Stimulated activated CD8-positive, alpha-beta memory T cell treated with anti-CD3 and anti-CD28 coated beads, Interleukin-4, amount 100 ng/mL, for 48 hours (primary cell): ENCODE measurements at places on chromosomes 4 and X.

GRCh38 chr4:185734214-185734613 lies 77.8 kb downstream of the SORBS2 start:
- DNase-seq, result no peak

DNA sequence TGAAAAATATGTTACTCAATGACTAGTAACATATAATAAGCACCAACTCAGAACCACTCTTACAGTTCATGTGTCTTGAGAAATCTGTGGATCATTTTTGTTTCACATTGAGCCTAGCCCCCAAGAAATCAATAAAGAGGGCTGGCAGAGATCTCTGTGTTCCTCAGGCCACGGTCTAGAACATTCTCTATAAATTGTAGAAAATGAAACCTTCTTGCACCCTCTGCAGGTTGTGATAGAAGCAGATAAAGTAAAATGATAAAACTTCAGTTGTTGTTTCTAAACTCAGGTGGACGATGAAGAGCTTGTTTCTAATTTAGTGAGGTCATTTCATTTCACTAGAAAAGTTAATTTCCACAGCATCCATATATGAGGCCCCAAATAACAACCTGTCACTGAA lies 182.7 kb downstream of the KIT start:
- no peak for DNase-seq

DNA sequence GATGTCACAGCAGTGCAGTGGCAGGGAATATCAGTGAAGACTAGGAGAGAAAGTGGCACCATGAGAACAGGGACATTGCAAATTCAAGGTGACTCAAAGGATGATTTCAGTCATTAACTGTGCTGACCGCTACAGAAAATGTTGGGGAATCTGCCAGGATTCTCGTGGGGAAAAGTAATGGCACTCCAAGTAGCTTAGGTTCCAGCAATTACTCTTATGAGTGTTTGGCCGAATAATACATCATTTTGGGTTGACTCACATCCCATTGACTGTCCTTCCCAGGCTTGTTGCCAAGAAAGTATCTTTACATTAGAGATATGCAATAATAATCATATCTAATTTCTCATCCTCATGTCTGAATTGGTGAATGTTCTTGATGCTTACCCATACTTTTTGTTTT lies 1411.1 kb upstream of the PCDH7 start:
- DNase-seq, result no peak

DNA sequence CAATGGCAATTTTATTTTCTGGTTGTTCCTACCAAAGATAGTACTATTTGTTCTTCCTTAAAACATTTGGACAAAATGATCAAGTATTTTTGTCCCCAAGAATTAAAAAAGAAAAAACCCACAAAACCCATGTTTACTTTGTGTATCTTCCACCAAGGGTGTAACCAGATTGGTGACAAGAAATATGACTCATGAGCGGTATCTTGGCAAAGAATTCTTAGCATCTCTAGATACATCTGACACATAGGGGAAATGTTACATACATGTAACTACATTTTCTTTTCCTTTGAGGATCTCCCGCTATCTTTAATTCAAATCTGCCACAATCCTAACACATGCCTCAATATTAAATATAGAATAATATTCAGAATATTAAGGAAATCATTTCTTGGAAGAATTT lies 78.7 kb downstream of the WDFY3 start:
- no peak for DNase-seq

- no peak for DNase-seq
These were observed 235.2 kb upstream of the ANKRD50 start for GRCh38 chr4:124947622-124948265.

DNA sequence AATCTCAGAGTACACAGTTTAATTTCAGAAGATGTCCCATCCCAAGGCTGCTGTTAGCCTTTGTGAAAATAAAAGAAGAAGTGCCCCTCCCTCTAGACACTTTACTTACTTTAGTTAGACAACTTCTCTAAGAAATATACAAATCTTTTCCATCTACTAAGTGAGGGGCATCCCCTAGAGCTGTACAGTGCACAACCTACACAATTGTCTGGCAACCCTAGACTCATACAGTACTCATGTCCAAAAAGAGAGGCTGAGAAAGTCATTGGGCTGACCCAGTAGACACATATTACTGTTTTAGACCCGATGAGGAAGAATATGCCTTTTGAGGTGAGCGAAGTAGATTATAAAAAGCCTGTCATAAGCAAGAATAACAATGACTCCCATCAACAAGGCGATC lies 297.6 kb downstream of the IDS start:
- DNase-seq, result no peak

- DNase-seq, result no peak
These were observed 109.7 kb downstream of the UNC5C start for GRCh38 chr4:95439071-95439470.

GRCh38 chr4:129403848-129404247 lies 307.9 kb downstream of the C4orf33 start:
- DNase-seq, result no peak

DNA sequence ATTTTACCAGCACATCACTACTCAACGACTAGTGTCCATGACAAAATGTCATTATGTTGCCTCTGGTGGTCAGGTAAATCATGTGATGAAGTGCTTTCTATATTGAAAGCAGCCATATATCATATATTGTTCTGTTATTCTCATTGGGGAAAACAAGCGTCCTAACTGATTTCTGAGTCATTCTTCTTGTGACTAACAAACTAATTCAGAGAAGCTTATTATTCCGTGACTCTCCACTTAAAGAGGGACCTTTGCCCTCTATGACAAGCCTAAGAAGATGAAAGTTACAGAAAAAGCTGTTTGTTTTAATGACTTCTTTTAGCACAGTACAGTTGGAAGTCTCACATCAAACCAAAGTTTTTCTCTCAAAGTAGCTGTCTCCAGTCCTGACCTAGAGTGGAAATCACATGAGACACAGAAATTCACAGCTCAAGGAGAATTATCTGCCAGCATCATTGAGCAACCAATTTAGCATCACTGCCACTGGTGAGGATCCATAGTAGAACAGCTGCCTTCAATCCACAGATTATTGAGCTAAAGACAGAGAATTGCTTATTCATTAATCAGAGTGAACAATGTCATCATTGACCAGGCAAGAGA lies 36.4 kb downstream of the ASB9 start:
- no peak for DNase-seq

GRCh38 chrX:40389555-40389954 lies 191.2 kb upstream of the ATP6AP2 start:
- DNase-seq, result no peak

- DNase-seq, result no peak
These were observed 869.8 kb downstream of the TRAM1L1 start for GRCh38 chr4:116215622-116216021.

- DNase-seq, result no peak
These were observed 73.0 kb upstream of the NFKB1 start for GRCh38 chr4:102428122-102428521.

DNA sequence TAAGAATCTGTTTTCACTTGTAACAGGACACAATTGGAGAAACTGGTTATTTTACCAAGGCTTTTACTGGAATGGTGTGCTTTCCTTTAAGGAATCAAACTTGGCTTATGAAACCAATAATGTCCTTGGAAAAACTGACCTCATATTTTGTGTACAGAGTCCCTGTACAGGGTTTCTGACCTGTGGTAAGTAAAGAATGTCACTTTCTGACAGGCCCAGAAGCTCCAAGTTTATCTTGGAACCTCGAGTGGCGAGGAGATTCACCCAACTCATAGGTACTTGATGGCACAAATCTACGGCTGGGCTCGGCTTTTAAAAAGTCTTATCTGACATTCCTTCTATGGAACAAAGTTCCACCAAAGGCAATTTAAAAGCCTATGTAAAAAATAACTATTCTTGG lies 17.0 kb downstream of the ASIC5 start:
- DNase-seq, result no peak

DNA sequence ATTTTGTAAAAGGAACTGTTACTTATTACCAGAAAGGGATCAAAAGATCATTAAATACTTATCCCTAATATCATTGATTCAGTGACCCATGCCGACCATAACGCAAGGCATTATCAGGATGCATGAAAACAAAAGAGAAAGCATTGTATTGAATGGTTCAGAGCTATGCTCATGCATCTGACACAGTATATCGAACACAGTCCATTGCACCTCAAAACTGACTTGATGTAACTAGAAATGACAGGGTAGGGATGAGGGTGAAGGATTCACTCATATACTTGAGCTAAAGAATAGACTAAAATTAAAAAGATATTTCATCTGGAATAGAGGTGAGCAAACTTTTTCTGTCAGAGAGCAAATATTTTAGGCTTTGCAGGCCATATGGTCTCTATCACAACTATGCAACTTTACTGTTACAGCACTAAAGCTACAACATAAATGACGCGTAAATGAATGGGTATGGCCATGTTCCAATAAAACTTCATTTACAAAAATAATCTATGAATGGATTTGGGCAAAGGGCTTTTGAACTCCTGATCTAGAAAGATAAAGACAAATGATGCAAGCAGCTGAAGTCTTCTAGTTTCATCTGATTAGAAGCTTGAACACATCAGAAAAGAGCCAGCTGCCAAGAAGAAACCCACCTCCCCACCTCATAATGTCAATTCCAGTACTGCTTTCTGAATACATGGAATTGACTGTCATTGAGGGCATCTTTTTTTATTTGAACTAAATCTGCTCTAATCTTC lies 12.9 kb upstream of the SPP1 start:
- no peak for DNase-seq

DNA sequence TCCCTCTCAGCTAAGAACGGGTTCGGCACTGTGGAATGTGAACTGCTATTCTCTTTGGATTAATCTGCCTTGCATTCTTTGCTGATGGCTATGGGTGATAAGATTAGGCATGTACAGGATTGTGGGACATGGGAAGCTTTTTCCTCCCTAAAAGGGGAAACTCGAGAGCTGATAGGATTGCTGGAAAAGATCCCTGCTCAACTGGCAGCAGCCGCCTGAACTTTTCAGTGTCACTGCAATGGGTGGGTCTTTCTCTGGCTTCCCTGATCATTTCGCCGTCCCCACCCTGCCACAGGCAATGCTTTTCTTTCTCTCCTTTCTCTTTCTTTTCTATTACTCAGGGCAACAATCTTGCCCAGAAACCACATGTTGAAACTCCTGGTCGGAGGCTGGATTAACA lies 20.5 kb downstream of the PAGE2 start:
- DNase-seq, result no peak

GRCh38 chr4:167084321-167084720 lies 150.0 kb downstream of the SPOCK3 start:
- DNase-seq, result no peak

DNA sequence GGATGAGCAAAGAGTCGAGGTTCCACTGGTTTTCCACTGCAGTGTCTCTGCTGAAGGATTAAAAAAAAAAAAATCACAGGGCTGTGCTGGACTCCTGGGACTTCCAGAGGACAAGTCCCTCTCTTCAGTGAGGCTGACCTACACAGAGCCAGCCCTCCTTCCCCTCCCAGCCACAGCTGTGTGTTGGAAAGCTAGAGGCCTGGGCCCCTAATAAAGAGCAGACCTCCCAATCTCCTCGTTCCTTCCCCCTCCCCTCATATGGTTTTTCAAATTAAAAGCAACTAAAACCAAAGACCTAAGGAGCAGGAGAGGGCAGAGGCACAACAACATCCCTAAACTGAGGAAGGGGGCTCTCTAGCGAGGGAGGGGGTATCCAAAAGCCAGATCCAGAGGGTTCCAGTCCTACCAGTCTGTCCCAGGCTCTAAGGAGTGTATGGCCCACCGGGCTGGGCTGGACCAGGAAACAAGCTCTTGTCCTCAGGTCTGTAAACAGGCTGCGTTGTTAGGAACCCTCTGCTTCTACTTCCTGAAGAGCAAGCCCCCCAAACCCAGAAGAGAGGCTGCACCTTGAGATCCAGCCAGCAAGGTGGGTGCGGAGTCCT lies 4.0 kb upstream of the PDGFRA start:
- no peak for DNase-seq

DNA sequence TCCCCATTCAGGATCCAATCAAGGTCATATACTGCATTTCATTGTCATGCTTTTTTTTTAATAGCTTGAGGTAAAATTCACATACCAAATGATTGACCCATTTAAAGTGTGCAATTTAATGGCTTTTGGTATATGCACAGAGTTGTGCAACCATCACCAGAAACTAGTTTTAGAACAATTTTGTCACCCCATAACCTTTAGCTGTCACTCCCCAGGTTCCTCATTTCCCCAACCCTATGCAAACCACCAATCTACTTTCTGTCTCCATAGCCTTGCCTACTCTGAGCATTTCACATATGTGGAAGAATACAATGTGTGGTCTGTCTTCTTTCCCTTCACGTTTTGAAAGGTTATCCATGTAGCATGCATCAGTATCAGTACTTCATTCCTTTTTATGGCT lies 1.4 kb upstream of the SMAD1 start:
- no peak for DNase-seq

DNA sequence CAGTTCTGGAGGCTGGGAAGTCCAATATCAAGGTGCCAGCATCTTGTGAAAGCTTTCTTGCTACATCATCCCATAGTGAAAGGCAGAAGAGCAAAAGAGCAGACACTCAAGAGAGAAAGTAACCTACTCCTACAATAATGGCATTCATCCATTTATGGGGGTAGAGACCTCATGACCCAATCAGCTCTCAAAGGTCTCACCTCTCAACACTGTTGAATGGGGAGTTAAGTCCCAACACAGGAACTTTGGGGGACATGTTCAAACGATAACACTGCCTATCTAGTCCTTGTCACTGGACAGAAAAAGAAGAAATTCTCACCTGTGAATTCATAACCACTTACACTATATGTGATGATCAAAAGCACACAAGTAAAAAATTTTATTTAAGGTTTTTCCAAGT lies 6.6 kb upstream of the NFKB1 start:
- no peak for DNase-seq

DNA sequence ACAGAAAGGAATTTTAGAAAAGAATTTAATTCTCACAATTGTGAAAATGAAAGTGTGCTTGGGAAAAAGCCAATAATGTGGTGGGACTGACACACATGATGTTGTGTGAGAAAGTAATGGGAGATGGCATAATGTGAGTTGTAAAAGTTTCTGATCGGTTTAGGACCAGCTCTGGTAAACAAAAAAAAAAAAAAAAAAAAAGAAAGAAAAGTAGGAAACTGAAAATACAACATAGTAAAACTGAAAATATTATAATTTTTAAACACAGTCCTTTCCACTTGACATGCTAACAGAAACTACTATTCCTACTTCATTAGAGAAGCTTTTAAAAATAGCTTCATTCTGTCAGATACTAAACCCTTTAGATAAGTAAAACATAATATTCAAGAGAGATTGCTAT lies 28.2 kb downstream of the RAP1GDS1 start:
- DNase-seq, result no peak

- no peak for DNase-seq
These were observed 210.6 kb upstream of the DKK2 start for GRCh38 chr4:107246761-107247160.

GRCh38 chr4:169988252-169988651 lies 37.9 kb downstream of the MFAP3L start:
- DNase-seq, result no peak

DNA sequence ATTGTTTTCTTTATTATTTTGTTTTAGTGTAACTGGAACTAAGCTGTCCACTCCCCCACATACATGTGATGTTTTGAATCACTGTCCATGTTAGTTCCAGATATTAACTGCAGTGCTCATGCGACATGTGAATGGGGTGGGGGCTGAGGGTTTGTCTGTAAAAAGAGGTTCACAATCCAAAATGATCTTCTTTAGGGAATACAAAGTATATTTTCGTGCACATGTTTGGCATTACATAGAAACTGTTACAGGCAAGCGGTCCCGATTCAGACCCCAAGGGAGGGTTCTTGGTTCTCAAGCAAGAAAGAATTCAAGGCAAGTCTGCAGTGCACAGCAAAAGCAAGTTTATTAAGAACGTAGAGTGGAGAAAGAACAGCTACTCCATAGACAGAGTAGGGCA lies 296.5 kb upstream of the CLNK start:
- no peak for DNase-seq

- peak; percentile 78 for DNase-seq
These were observed 85.5 kb downstream of the STARD8 start for GRCh38 chrX:68732906-68733493.
